ENCODE measurements at places on chromosomes 1 and 21.

DNA sequence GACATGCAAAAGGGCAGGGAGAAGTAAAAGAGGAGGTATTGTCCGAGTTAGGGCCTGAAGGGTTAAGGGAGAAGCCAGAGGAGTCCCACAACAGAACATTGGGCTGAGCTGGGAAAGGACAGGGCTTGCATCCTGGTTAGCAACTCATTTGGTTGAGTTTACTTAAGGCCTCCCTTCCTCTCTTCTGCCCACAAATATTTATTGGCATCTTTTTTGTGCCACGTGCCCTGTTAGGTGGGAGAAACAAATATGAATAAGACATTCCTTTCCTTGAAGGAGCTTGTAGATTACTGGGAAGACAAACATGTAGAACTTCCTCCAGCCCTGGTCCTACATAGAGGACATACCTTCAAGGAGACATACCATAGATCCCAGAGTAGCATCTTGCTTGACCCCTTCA, 53.0 kb upstream of the PRELP start:
- DNase-seq = peak; percentile 40

DNA sequence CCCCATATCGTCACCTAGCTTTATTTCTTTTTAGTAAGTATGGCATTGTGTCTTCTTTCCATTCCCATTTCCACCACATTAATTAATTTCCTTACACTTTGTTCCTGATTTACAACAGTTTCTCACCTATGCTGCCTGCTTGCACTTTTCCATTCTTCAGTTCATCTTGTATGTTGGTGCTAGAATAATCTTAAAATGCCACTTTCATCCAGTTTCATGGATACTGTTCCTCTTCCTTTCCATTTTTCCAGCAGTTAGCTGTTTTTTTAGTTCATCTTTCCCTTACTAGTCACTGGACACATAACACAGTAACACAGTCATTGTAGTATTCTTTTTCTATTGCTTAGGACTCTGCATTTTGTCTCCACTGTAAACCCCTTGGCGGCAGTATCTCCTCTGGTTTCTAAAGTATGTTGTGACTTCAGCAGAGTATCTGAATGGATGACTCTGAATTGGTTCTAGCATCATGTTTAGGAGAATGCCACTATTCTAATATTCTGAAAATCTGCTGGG, 2.1 kb downstream of the CDC7 start:
- DNase-seq = no peak

DNA sequence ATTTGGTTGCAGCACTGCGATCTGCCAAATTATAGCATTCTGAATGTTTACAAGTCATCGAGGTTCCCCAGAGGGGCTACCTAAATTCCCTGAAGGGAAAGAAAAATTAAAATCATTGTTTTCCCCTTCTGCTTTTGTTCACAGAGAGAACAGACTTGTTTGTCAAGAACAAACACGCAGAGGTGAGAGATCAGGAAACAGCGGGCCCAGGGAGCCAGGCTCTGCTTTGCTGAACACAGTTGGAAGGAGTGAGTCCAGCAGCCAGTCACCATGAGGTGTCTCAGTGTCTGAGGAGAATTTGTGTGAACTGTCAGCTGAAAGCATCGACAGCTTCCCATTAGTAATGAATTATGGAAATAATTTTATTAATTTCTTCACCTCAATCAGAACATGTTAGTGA, 52.5 kb downstream of the RWDD3 start:
- no peak for DNase-seq

GRCh38 chr1:201350884-201351283, 26.6 kb downstream of the TNNT2 start:
- no peak for DNase-seq

GRCh38 chr1:18204575-18204974, 97.0 kb downstream of the IGSF21 start:
- DNase-seq = no peak
